ENCODE measurements at places on chromosomes 13 and 19.

DNA sequence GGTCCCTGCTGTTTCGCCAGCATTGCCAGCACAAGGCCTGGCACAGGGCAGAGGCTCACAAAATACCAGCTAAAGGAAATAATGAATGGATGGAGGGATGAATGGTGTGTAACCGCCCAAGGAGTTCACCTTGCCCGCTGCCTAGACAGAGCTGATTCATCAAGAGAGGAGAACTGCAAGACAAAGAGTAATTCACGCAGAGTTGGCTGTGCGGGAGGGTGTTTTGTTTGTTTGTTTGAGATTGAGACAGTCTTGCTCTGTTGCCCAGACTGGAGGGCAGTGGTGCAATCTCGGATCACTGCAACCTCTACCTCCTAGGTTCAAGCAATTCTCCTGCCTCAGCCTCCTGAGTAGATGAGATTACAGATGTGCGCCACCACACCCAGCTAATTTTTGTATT, 3.0 kb downstream of the OPA3 start:
- ATAC-seq, result no peak

DNA sequence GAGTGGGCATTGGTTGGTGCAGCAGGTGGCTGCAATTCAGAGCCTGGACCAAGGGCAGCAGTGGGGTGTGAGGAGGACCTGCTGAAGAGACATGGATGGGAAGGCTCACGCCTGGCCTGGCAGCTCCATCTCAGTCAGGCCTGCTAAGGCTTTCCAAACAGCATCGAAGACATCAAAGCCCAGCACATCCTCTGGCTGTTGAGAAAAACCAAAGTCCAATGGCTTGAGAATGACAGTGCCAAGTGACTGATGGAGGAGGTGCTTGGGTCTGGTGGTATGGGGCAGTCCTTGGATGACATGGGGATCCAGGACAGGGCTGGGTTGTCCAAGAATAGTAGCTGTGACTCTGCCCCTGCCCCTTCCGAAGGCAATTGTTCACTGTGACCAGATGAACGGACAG, 19.0 kb upstream of the XPO4 start:
- ATAC-seq, result no peak

DNA sequence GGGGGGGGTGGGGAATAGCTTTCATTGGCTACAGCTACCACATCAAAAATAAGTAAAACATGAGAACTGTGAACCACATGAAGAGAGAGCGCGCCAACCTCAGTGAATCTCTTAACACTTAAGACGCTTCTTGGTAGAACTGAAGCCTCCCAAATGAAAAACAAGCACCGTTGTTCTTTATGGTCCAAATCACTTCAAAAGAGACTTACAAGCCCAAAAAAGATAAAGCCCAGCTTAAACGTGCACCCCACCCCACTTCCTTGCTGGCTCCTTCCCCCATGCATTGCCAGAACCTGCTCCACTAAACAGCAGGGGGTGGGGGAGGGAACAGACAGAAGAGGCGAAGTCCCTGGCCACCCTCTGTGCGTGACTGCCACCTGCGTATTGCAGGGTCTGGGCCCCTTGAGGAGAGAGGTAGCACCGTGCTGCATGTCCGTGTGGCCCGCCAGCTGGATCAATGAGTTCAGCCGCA, 479.1 kb downstream of the FOXO1 start:
- no peak for ATAC-seq

DNA sequence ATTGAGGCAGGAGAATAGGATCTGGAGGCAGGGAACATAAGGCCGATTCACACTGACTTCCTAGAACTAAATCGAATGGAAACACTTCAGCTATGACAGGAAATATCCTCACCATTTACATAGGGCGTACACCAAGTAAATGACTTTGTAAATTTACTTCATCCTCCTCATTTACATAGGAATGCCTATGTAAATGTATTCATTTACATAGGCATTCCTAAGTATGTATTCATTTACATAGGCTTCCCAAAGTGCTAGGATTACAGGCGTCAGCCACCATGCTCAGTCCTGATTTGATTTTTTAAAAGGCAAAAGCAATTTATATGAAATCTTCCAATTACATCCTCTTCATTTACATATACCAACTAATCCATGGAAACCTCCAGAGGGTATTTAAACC, 133.1 kb upstream of the RFC3 start:
- no peak for ATAC-seq

- ATAC-seq, result no peak
Observed at GRCh38 chr13:90098577-90098976, 1248.9 kb upstream of the MIR17HG start.

- peak; percentile 95 for ATAC-seq
Observed at GRCh38 chr13:106535552-106536243, at the start of gene EFNB2. Gene EFNB2 (minus strand): TSS chr13:106535662. CDS start chr13:106534964, 698 bp downstream.

DNA sequence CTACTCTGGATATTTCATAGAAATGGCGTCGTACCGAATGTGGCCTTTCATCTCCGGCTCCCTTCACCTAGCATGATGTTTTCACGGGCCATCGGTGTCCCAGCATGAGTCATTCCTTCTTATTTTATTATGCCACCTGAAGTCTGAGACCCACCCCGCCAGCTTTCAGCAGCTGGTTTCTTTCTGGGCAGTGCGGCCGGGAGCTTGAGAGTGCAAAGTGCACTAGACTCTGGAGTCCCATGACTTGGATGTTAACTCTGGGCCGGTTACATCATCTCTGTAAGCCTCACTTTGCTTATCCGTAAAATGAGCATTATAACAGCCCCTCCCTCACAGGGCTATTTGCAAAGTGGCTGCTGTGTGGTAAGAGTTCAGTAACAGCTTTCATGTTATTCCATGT, 5.8 kb upstream of the KMT5C start:
- ATAC-seq, result no peak

GRCh38 chr13:48068036-48068435, 26.9 kb downstream of the MED4 start:
- no peak for ATAC-seq

DNA sequence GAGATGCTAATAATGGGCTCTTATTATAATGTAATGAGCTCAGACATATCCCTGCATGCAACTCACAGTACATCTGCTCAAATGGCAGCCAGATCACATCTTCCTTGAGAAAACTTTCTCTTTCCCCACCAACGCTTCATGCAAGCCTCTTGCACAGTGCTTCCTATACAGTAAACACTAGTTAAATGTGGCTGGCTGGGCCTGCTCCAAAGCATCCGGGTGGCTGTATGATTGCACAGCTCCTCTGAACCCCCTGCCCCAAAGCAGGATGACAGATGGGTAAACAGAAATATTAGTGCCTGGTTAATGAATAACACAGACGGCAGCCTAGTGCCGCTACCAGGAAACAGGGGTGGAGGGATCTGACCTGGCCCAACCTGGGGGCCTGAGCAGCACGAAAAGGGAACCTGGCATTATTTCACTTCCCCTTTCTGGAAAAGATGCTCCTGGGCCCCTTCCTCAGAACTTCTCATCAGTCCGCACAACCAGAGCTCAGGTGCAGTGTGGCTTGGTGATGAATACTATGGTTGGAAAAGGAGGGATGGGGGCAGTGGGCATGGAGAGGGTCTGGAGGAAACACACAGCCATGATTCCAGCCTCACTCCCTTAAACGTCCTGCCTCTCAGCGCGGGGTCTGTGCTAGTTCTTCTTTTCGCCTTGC, 10.8 kb downstream of the FFAR2 start:
- no peak for ATAC-seq

- ATAC-seq, result no peak
Observed at GRCh38 chr13:28566891-28567290, 72.0 kb upstream of the FLT1 start.

GRCh38 chr19:38952395-38953165, 21.8 kb downstream of the MRPS12 start:
- no peak for ATAC-seq

DNA sequence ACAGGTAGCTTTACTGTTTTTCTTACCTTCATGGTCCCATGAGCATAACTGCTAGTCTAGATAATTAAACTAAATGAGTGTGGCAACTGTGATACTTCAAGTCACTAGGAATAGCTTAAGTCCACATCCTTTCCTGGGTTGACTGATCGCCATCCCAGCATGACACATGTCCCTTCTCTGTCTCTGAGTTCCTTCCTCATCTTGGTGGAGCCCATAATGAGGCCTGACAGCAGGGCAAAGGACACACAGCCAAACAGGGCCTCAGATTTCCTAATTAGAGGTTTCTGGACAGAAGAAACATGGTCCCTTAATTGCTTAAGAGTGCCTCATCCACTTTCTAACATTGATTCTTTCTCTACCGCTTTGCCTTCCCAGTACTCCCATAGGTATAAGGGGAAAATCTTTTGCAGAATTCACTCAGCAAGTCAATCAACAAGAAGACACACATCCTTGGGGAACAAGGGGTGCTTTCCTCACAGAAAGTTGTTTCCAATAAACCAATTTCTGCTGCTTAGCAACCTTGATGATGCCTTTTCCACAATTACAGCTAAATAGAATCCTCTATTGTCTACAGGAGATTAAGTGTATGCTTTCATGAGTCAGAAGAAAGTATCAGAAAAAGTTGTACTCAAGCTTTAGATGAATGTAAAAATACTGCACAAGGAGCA, 208.3 kb upstream of the SERP2 start:
- peak; percentile 17 for ATAC-seq

GRCh38 chr19:45591004-45591637, 6.5 kb upstream of the OPA3 start:
- peak; percentile 68 for ATAC-seq

DNA sequence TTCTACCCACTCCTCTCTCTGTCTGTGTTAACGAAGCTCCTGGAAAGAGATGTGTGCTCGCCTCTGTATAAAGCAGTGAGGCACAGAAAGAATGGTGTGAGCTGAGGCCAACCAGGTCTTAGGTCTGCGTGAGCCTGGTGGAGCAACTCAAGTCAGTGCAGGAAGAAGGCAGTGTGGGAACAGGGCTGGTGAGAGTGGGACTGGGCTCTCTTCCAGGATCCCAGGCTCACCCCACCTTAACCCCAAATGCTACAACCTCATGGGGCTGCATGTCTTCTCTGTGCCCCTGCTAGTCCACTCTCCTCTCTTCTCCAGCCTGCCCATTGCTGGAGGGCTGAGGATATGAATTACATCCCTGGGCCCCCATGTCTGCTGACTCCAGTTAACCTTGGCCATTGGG, 127.4 kb downstream of the DCT start:
- no peak for ATAC-seq

DNA sequence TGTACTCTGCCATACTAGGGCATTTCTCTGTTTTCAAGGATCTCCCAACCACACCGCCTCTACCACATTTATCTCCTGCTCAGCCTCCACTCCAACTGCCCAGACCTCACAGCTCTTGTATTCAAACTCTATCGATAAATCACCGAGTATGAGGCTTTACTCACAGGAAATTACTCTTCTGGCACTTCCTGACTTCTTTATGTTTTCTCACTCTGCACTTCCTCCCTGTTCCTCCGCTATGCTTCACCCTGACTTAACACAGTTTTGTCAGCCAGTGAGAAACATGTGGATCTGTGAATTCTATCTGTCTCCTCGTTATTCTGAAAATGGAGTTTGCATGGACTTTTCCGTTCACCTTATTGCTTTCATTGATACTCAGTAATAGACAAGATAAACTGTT, 2.6 kb upstream of the CARD8 start:
- ATAC-seq, result no peak

- ATAC-seq, result no peak
Observed at GRCh38 chr19:43806848-43807247, 4.6 kb upstream of the LYPD5 start.

GRCh38 chr13:42762917-42763316, 18.5 kb upstream of the FAM216B start:
- no peak for ATAC-seq

GRCh38 chr19:39224910-39225309, 19.9 kb downstream of the IFNL3 start:
- no peak for ATAC-seq
